ENCODE measurements at places on chromosomes 3 and 15.

GRCh38 chr3:100149130-100149529 lies 34.8 kb upstream of the FILIP1L start:
- no peak for DNase-seq

GRCh38 chr15:99564221-99565048 lies 1.3 kb upstream of the MEF2A start:
- peak; percentile 44 for DNase-seq

- no peak for DNase-seq
These were observed 57.2 kb upstream of the SLC7A14 start for GRCh38 chr3:170642882-170643601.

GRCh38 chr3:18743761-18744160 lies 318.6 kb upstream of the SATB1 start:
- no peak for DNase-seq

DNA sequence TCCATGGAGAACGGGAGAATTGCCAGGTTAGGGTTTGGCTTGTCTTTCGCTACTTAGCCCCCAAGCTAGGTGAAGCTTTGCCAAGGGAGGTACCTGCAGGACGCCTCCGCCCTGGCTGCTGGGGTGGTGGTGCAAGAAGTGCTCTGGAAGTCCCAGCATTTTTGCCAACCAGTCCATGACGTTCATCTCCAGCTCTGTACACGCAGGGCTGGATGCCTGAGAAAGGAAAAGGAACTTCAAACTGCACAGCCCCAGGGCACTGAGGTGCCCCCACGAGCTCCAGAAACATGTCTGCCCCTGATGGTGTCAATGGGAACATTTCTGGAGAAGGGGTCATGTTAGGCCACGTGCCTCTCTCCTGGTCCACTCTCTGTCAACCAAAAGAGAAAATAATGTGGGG lies 8.2 kb downstream of the HDC start:
- DNase-seq: no peak

GRCh38 chr15:79089331-79089889 lies 1.2 kb downstream of the RASGRF1 start:
- no peak for DNase-seq

- no peak for DNase-seq
These were observed 11.2 kb upstream of the TMEM212 start for GRCh38 chr3:171831936-171832335.

DNA sequence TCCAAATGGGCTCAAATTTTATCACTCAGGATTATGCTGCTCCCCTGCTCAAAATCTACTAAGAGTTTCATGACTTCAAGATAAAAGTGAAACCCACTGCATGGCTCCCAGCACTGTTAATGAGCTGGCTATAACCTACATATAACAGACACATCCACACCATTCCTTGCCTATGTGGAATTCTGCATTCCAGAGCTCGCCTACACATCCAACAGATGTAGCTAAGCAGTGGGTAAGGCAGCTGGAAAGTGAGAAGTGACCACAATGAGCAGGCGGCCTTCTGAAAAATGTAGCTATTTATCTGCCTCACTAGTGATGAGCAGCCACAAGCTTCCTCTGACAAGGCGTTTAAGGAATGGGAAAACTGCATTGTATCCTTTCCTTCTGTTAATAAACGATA lies 92.0 kb upstream of the TRIM42 start:
- DNase-seq: peak; percentile 19

GRCh38 chr3:35639254-35640186 lies at the start of gene ARPP21:
TSS of gene ARPP21 (plus strand) at chr3:35639525. CDS start at chr3:35681752, 42,227 bp downstream.
- DNase-seq: peak; percentile 51

DNA sequence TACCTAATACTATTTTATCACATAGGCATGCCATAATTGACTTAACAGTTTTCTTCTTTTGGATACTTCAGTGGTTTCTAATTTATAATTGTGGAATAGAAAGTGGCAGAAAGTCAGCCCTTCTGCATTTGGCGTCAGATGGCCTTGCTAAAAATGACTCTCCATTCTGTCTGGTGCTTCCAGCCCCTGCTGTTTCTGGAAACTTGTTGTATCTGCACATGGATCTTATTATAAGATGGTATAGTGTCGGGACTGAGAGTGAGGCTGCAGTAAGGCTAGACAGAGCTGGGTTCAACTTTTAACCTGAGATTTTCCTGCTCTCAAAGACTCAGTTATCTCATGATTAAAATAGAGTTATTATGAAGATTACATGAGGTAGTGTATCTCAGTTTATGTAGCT lies 74.8 kb upstream of the WDR72 start:
- DNase-seq: no peak

GRCh38 chr3:45987368-45988291 lies 8.0 kb downstream of the FYCO1 start:
- peak; percentile 50 for DNase-seq

DNA sequence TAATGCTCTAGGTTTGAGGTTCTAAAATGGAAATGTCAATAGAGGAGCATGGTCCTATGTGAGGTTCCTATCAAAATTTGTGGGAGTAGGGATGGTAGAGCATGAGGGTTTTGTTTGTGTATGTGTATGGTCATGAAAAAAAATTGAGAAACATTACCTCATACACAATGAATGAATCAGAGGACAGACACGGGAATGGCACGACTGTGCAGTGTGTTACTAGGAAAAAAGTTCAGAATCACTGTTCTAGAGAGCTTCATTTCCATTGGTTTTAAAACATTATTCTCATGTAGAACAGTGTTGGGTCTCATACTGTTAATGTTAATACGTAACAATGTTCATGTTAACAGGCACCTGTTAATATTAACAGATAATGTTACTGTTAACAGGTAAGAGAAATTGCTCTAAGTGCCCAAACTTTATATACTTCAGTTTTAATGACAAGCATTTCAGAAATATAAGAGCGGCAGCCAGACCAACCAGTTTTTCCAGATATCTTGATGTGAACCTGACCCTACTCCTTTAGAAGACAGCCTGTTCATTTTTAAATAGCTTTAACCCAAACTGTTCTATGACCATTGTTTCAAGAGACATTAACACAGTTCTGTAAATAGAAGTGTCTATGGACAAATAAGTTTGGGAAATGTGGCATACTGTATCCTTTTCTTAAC lies 48.0 kb downstream of the SLC15A2 start:
- DNase-seq: no peak

DNA sequence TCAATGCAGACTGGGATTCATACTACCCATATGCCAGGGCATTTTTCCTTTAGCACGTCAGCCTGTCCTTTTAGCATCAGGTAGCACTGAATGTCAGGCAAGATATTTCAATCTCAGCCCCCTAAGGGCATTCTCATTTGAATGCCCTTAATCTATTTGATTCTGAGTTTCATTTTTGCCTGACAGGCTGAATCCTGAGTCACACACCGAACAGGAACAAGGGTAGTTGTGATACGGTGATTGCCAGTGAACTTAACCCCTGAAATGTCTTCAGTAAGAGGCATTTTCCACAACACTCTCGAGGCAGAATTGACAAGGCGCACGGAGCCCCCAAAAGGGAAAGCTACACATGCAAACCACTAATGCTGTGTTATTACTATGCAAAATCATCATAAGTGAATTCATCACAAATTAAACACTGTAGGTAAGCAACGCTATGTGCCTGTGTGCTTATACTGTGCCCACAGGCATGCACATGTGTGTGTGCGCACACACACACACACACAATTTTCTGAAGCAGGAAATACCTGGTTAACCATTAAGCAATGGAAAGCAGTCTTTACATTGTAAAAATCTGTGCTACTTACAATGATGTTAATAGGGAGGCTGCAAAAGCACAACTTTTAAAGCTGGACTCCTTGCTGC lies 130.4 kb downstream of the ZNF385D start:
- no peak for DNase-seq

- DNase-seq: peak; percentile 62
These were observed 125.0 kb upstream of the SMAD3 start for GRCh38 chr15:66940368-66940767.

DNA sequence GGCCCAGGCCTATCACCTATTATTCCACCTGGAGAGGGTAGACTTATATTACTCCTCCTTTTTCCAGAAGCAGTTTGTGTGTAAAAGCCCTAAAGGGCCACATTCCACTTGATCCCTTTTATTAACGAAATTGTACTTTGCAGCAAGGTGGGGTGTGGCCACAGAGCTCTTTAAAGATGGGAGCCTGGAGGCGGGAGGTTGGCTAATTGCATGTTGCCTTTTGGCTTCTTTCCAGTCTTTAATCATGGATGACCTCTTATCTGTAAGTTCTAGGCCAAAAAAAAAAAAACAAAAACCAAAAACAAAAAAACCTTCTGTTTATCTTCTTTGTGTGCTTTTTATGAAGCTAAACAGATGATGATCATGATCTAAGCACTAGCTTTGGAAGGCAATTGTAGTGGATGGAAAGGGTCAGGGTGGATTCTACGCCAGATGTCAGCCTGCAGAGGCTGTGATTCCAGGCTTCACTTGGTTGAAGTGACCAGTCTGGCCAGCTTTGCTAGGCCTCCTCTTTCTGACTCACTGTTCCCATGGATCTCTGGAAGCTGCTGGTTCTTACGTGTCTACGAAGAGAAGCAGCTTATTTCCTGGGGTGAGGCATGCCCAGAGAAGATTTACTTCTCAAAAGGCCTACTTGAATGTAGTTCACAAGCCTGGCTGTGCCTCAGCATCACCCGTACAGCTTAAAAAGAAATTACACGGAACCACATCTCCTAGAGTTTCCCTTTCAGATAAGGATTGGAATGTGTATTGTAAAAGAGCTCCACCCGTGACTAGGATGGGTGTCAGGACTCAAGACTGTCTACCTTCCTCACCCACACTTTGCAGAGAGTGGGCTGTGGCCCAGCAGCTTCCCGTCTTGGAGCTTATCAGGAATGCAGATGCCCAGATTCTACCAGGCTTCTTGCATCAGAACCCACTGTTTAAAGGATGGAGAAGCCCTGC lies 330.9 kb upstream of the C2CD4B start:
- peak; percentile 94 for DNase-seq

DNA sequence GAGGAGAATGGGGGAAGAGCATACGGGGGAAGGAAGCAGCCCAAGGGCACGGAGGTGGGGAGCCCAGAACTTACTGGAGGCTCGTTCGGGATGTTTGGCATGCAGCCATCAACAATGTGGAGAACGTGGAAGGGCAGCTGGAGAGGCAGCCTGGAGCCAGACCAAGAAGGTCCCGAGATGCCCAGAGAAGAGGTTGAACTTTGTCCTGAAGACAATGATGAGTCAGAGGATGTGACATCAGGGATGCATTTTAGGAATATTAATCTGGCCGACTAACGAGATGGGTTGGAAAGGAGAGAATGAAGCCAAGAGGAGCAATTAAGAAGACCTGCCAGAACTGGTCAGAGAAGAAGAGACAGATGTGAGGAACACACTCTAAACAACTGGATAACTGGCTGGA lies 98.2 kb downstream of the SRGAP3 start:
- DNase-seq: no peak

GRCh38 chr15:74040109-74040850 lies 42.1 kb downstream of the GOLGA6A start:
- DNase-seq: peak; percentile 95

- no peak for DNase-seq
These were observed 10.5 kb downstream of the FBXL2 start for GRCh38 chr3:33287672-33288282.

DNA sequence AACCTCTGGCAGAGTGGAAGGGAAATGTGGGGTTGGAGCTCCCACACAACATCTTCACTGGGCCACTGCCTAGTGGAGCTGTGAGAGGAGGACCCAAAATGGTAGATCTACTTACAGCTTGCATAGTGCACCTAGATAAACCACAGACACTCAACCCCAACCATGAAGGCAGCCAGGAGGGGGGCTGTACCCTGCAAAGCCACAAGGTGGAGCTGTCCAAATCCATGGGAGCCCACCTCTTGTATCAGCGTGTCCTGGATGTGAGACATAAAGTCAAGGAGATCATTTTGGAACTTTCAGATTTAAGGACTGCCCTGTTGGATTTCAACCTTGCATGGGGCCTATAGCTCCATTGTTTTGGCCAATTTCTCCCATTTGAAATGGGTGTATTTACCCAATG lies 20.9 kb downstream of the TP63 start:
- DNase-seq: no peak

- DNase-seq: no peak
These were observed 45.7 kb upstream of the ABI3BP start for GRCh38 chr3:101038880-101039279.

GRCh38 chr3:38575279-38575843 lies 74.1 kb downstream of the SCN5A start:
- DNase-seq: peak; percentile 14

- DNase-seq: no peak
These were observed 85.4 kb upstream of the ABHD2 start for GRCh38 chr15:89002830-89003229.

- DNase-seq: no peak
These were observed 273.9 kb downstream of the SATB1 start for GRCh38 chr3:18151199-18151598.

DNA sequence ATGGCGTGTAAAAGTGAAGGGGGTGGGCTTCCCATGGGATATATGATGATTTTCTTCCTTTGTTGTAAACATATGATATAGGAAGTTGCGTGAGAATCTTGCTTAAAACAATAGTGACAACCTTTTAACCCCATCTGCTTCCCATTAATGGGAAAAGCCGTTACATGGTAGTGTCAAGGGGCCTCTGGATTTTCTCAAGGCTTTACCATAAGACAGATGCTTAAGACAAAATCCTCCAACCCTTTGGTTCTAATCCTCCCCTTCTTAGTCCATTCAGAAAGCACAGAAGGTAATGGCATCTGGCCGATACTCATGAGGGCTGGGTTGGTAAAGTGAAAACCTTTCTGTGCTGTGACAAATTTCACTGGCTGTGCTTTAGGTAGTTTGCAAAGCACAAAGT lies 25.0 kb downstream of the DPH3 start:
- DNase-seq: peak; percentile 66

DNA sequence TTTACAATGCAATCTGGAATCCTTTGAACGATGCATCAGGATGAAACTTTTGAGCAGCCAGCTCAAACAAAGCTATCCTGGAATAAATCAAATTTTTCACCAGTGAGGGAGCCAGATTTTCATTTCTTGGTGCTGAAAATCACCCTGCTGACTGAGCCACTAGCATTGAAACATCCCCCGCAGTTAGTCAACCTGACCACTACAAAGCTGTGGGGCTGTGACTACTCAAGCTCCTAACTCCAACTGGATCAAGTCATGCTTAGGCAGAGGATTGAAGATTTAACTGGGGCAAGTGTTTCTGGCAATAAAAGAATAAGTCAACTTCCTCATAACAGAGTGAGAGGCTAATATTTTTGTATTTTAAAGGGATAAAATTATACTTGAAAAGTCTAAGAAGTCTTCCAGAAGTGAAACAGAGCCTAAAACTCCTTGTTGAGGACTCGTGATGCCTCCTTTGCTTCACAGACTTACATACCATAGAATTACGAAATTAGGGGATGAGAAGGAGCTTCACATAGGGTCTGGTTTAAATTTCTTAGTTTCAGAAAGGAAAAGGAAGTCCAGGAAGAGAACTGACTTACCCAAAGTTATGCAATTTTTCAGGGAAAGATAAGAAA lies 177.8 kb downstream of the SERPINI1 start:
- DNase-seq: no peak

DNA sequence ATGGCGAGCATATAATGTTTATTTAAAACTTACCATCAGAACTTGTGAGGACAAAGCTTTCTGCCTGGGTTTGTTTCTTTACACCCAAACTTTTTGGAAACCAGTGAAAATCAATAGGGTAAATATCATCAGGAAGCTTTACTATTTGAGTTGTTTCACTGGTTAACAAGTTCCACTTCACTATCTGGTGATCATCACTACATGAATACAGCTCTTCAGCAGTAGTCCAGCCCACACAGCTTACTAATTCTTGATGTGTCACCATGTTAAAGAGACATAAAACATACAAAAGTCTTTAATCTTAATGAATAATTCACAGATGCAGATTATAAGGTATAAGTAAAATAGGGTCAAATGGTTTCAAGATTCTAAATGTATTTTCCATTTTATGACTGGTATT lies 17.6 kb downstream of the IFT80 start:
- DNase-seq: no peak

All from foreskin fibroblast (primary cell).